ENCODE measurements at places on chromosomes 12 and 14. TPM values are rescaled to one million over a fixed set of nuclear protein-coding genes. Genes with fewer than 3 reads are reported as not detected.

KCNH5 gene
- total RNA-seq, result not detected

LRP1 gene
- 4.8 TPM for total RNA-seq

ALDH1L2 gene
- 16.1 TPM for total RNA-seq

SLC24A4 gene
- total RNA-seq, result not detected

DNA sequence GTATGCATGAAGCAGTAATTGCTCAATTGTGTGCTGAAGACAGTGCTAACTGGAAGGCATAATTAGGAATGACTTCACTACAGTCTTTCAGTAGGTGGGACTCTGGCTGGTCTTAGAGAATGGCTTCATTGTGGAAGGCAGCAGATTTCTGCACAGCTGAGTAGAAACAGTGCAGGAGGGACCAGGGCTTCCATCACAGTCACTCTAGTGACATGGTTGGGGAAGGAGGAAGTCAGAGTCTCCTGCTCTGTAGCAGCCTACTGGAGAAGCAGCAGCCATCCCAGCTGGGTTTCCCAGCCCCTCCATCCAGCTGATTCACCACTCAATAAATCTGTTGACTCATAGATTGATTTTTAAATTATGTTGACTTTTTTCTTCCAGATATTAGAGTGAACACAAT is 80.6 kb upstream of the DBX2 start:
- no peak for DNase-seq
- no peaks in the 10 kb centered on the region for H3K4me1 ChIP-seq
- no peak overlapping the region for H3K27ac ChIP-seq
- peaks cover 10% of the 10 kb centered on the region for H3K27me3 ChIP-seq

GRCh38 chr14:105146181-105146975 is 22.2 kb downstream of the JAG2 start:
- H3K4me3 ChIP-seq, result no peak overlapping the region
- no peaks in the 10 kb centered on the region for H3K27me3 ChIP-seq
- no peak for DNase-seq
- no peaks in the 10 kb centered on the region for H3K4me1 ChIP-seq

DNA sequence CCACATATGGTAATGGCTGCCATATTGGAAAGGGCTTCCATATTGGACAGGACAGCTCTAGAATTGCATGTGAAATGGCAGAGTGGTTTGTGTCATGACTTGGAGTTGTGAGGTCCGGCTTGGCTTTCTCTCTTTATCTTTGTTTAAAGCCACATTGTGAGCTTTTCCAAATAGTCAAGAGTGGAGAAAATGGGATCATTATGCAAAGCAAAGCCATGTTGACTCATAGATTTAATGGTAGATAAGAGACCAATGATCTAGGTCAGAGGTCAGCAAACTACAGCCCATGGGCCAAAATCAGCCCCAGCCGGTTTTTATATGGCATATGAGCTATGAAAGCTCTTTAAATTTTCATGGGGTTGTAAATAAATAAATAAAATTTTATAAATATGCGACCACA is 449.1 kb downstream of the BCL11B start:
- H3K27me3 ChIP-seq, result no peaks in the 10 kb centered on the region
- H3K4me3 ChIP-seq, result no peak overlapping the region
- no peak for DNase-seq

Measured in activated T-cell treated with anti-CD3 and anti-CD28 coated beads, Interleukin-2, amount 50 U/mL, for 72 hours (primary cell).